ENCODE measurements at places on chromosomes 12 and 14.

- H3K4me3 ChIP-seq = no peak overlapping the region
- H3K36me3 ChIP-seq = no peaks in the 10 kb centered on the region
- H3K27ac ChIP-seq = no peak overlapping the region
- no peak for DNase-seq
- peaks cover 22% of the 10 kb centered on the region for H3K27me3 ChIP-seq
These were observed 87.6 kb upstream of the GRIN2B start for GRCh38 chr12:14068961-14069360.

- no peaks in the 10 kb centered on the region for H3K27me3 ChIP-seq
- H3K36me3 ChIP-seq = peaks cover 10% of the 10 kb centered on the region
- H3K4me3 ChIP-seq = no peak overlapping the region
- no peak for DNase-seq
These were observed 8.3 kb downstream of the ATP2B1 start for GRCh38 chr12:89700191-89700810.

DNA sequence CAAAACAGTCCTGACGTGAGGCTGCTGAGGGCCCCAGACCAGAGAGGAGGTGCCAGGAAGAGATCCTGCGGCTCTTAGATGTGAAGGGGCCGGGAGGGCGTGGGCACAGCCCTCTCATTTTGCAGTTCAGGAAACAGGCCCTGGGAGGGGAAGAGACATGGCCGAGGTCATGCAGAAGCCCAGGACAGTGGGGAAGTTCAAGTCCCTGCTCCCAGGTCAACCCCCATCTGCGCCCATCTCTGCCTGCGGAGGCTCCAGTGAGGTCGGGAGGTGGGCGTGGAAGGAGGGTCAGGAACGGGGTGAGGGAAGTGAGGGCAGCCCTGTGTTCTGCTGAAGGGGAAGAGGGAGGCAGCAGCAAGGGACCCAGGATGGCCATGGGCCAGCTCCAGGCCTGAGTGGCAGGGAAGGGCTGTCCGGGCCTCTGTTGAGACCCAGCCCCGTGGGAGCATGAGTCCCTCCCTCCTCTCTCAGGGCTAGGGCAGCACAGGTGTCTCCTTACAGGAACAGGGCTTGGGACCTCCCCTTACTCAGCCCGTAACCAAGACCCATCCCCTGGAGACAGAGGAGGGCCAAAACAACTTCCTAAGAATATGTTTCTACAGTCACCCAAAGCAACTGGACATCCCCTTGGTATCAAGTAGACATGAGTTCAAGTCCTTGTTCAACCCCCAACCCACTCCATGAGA, 90.8 kb downstream of the LGMN start:
- no peak for DNase-seq
- no peaks in the 10 kb centered on the region for H3K27me3 ChIP-seq
- H3K4me1 ChIP-seq = peaks cover 72% of the 10 kb centered on the region

DNA sequence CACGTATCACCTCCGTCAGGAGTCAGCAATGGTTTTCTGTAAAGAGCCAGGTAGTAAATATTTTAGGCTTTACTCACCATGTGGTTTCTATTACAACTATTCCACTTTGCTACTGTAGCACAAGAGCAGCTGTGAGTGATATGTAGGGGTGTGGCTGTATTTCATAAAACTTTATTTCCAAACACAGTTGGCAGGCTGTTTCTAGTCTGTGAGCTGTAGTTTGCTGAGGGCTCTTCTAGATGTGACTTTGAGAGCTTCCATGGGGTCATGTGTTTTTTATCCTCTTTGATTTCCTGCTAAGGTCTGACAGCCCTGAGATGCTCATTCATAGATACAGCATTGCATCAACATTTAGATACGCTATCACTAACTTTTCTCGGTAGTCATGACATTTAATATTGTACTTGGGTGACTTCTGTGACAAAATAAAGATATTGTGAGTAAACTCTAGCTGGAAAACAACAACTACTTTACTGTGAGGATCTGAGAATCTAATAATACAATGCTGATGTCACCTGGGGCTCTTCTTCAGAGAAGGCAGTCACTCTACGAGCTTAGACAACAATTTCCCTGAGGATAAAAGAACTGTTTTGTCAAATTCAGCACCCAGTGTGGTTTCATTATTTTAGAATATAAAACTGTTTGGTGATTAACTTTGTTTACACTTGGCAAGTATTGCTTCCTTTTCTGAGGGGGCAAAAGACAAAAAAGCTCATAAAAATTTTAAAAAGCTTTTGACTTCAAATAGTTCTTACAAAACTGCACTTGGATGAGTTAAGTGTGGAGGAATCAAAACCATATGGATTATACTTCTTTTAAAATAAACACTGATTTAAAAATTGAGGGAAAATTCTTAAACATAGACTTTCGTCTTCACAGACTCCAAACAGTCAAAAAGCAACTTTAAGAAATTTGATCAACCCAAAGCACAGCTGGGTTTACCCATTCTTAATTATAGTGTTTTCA, 231.2 kb upstream of the DCN start:
- no peaks in the 10 kb centered on the region for H3K4me1 ChIP-seq
- no peaks in the 10 kb centered on the region for H3K27me3 ChIP-seq
- H3K27ac ChIP-seq = no peak overlapping the region
- H3K4me3 ChIP-seq = no peak overlapping the region

DNA sequence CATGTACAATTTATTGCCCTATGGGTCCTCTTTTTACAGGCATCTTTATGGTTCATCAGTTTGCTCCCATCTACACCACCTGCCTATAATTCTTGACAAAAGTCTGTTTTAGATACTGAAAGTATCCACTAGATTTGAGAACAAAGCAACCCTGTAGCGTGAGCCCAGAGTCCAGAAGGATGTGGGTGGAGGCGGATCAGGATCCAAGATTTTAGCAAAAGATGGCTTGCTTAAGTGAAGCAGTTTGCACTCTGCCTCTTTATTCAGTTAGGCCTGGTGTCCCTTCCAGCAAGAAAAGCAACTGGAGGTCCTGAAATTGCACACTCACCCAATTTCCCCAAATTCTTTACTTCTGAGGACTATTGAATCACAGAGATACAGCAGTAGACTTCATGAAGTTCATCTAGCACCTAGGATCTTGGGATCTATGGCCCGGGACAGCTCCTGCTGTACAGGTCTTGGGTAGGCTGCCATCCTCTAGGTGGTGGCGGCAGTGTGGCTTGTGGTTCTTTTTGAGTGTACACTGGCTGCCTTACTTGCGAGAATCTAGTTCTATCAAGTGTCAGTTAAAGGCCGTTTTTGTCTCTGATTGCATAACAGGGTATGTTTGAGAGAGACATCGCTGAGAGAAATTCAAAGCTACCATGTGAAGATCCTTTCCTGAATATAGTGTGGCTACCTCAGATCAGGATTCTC, 873.2 kb downstream of the NRXN3 start:
- DNase-seq = no peak
- no peaks in the 10 kb centered on the region for H3K4me1 ChIP-seq
- H3K36me3 ChIP-seq = no peaks in the 10 kb centered on the region
- no peak overlapping the region for H3K27ac ChIP-seq
- H3K4me3 ChIP-seq = no peak overlapping the region
- H3K27me3 ChIP-seq = no peaks in the 10 kb centered on the region

DNA sequence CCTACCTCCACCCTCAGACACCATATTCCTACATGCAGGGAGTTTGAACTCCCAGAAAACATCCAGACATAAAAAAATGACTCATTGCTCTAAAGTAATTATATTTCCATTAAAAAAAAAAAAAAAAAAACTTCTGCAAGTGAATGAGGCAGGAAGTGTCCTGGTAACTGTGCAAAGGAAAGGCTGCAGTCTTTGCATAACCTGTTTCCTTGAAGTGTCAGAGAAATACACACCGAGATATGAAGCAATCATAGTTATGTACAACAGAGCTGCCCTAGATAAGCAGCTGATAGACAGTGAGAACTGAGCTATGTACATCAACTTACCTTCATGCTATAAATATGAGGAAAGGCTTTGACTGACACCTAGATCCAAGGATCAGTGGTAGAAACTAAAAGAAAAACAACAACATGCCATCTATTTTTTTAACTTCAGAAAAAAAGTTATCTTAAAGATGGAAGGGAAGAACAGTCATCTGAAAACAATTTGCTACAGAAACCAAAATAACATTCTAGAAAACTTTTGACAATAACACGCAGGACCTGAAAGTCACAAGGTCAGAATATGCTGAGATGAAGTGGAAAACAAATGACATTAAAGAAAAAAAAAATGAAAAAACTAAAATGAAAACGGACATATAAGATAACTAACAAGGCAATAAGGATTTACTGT, 263.2 kb downstream of the SEC23A start:
- no peaks in the 10 kb centered on the region for H3K4me1 ChIP-seq
- H3K4me3 ChIP-seq = no peak overlapping the region
- no peak for DNase-seq
- H3K27me3 ChIP-seq = peaks cover 11% of the 10 kb centered on the region

DNA sequence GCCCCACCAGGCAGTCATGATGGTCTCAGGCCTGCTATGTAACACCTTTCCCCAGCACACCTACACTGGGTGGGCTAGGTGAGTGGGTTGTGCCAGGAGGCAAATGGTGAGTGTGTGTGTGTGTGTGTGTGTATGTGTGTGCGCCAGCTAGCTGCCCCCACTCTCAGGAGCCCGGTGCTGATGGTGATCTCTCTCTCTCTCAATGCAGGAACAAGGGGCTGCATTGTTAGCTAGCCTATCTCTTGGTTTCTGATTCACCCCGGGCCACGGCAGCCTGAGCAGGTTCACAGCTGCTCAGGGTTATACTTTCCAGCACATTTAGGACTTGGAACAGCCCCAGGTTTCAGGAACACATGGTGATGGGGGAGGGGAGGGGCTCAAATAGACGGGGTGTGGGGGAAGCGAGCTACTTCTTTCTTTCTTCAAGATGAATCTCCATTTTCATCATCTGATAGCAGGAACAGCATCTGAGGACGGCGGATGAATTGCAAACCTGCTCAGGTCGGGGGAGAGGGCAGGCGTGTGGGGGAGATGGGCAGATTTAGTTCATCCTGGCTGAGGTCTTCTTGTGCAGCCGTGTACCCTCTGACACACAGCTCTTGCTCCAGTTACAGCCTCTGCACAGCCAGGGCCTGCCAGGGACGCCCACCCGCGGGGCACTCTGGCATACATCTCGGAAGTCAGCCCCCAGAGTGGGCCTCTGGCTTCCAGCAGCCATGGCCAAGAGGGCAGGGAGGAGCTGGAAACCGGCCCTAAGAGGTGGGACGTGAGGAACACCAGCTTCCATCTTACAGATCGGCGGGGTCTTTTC, 137.6 kb downstream of the ZFP36L1 start:
- DNase-seq = no peak
- no peaks in the 10 kb centered on the region for H3K36me3 ChIP-seq
- H3K4me1 ChIP-seq = peaks cover 11% of the 10 kb centered on the region
- no peak overlapping the region for H3K4me3 ChIP-seq
- no peaks in the 10 kb centered on the region for H3K27me3 ChIP-seq
- no peak overlapping the region for H3K27ac ChIP-seq

- DNase-seq = no peak
- H3K4me1 ChIP-seq = no peaks in the 10 kb centered on the region
- peaks cover 44% of the 10 kb centered on the region for H3K27me3 ChIP-seq
- H3K4me3 ChIP-seq = no peak overlapping the region
These were observed 243.5 kb upstream of the CAND1 start for GRCh38 chr12:67025543-67026114.

- no peaks in the 10 kb centered on the region for H3K4me1 ChIP-seq
- no peak for DNase-seq
- no peaks in the 10 kb centered on the region for H3K36me3 ChIP-seq
- H3K27me3 ChIP-seq = no peaks in the 10 kb centered on the region
- H3K27ac ChIP-seq = no peak overlapping the region
These were observed 111.9 kb upstream of the DDHD1 start for GRCh38 chr14:53265025-53265424.

- peaks cover 13% of the 10 kb centered on the region for H3K27me3 ChIP-seq
- no peak overlapping the region for H3K4me3 ChIP-seq
- H3K4me1 ChIP-seq = no peaks in the 10 kb centered on the region
- no peak overlapping the region for H3K27ac ChIP-seq
These were observed 144.4 kb downstream of the AKAP6 start for GRCh38 chr14:32473464-32473855.

DNA sequence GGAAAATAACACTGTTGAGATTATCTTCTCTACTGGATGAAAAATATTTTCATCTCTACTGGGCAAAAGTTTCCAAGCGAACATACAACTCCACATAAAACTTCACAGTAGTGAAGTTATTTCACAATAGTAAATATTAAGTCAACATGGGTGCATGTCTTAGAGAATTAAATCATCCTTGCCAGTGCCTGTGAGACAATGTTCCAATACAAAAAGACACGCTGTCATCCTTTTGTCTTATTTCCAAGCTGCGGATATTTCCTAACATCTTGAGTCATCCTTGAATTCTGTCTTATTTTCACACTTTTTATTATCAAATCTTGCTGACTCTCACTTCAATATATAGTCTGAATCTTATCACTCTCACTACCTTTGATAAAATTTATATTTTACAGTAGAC, 142.9 kb upstream of the KITLG start:
- no peak for DNase-seq
- no peaks in the 10 kb centered on the region for H3K27me3 ChIP-seq
- no peaks in the 10 kb centered on the region for H3K4me1 ChIP-seq
- H3K36me3 ChIP-seq = no peaks in the 10 kb centered on the region
- H3K4me3 ChIP-seq = no peak overlapping the region

GRCh38 chr12:30002677-30003076, 218.9 kb upstream of the TMTC1 start:
- H3K27me3 ChIP-seq = no peaks in the 10 kb centered on the region
- H3K27ac ChIP-seq = no peak overlapping the region
- H3K4me3 ChIP-seq = no peak overlapping the region
- H3K36me3 ChIP-seq = no peaks in the 10 kb centered on the region
- no peaks in the 10 kb centered on the region for H3K4me1 ChIP-seq
- DNase-seq = no peak

DNA sequence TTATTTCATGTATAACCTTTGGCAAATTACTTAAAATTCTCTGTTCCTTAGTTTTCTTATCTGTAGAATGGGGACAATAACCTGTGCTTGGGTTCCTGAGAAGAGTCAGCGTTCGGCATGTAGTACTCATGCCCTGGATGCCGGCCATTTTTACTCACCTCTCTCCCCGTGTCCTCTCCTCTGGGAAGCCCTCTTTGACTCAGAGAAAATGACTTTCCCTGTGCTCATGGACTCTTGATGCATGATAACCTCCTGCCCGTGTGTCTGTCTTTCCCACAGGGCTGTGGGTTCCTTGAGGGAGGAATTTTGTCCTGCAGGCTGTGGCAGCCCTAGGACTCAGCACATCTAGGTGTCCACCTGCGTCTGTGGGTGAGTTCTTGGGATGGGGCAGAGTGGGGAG, 5.8 kb upstream of the C1RL start:
- DNase-seq = no peak
- peaks cover 19% of the 10 kb centered on the region for H3K4me1 ChIP-seq
- H3K27ac ChIP-seq = peak overlapping the region; percentile 51
- no peak overlapping the region for H3K4me3 ChIP-seq
- H3K27me3 ChIP-seq = no peaks in the 10 kb centered on the region

GRCh38 chr14:61537563-61538463, 157.5 kb upstream of the HIF1A start:
- H3K27ac ChIP-seq = peak overlapping the region; percentile 71
- no peak overlapping the region for H3K4me3 ChIP-seq
- H3K4me1 ChIP-seq = peaks cover 61% of the 10 kb centered on the region

- no peaks in the 10 kb centered on the region for H3K36me3 ChIP-seq
- H3K4me1 ChIP-seq = peaks cover 5% of the 10 kb centered on the region
- no peak overlapping the region for H3K4me3 ChIP-seq
- no peak for DNase-seq
- H3K27me3 ChIP-seq = peaks cover 6% of the 10 kb centered on the region
These were observed 86.3 kb downstream of the VWF start for GRCh38 chr12:6038160-6038559.

Data from central memory CD8-positive, alpha-beta T cell (primary cell).